Chondrocyte (in vitro differentiated cells): ENCODE measurements at places on chromosomes 4 and X.

- no peak for DNase-seq
These were observed 125.6 kb downstream of the PTTG2 start for GRCh38 chr4:38085751-38086150.

GRCh38 chrX:116694046-116694445, 231.3 kb upstream of the CT83 start:
- peak; percentile 44 for DNase-seq

DNA sequence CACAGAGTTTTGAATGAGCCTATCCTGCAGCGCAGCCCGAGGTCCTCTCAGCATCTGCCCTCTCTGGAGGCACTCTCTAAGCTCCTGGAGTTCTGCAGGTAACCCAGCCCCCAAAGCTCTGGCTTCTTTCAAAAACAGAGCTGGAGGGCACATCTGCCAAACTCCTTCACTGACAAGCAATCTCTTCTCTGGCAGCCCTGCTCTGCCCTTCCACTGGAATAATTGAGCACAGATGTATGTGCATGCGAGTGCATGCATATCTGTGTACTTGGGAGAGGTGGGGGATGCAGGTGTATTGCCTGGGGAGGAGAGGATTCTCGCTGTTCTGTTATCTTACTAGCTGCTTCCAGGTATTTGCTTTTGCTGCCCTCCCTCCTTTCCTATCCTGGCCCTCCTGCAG, 22.2 kb upstream of the PLP1 start:
- no peak for DNase-seq

DNA sequence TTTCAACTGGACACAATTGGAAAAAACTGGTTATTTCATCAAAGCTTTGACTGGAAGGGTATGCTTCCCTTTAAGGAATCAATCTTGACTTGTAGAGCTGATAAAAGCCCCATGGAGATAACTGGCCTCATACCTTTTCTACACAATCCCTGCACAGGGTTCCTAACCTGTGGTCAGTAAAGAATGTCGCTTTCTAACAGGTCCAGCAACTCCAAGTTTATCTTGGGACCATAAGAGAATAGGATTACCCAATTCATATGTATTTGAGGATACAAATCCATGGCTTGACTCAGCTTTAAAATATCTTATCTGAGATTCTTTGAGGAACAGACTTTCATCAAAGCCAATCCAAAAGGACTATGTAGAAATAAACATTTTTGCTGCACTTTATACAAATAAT, 1399.8 kb upstream of the PABPC4L start:
- no peak for DNase-seq

DNA sequence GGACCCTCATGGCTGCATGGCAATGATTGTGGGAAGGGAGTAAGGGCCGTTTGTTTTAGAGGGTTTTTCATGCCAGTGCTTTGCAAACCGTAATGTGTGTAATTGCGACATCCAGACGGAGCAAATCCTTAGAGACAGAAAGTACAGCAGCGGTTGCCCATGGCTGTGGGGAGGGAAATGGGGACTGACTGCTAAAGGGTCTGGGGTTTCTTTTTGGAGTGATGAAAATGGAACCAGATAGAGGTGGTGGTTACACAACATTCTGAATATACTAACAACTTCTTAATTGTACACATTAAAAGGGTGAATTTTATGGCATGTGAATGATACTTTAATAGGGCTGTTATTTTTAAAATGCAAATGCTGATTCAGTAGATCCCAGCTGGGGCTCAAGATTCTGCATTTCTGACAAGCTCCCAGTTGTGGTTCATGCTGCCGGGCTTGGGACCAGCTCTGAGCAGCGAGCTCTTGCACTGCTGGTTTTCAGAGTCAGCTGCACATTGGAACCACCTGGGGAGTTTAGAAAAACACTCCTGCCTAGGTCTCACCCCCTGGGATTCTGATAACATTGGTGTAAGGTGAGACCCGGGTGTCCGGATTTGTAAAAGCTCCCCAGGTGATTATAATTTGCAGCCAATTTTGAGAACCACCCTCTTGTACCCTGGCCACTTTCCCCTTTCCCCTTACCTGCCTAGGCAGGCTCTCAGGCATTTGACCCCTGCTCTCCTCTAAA, 47.7 kb downstream of the PRPS1 start:
- no peak for DNase-seq

DNA sequence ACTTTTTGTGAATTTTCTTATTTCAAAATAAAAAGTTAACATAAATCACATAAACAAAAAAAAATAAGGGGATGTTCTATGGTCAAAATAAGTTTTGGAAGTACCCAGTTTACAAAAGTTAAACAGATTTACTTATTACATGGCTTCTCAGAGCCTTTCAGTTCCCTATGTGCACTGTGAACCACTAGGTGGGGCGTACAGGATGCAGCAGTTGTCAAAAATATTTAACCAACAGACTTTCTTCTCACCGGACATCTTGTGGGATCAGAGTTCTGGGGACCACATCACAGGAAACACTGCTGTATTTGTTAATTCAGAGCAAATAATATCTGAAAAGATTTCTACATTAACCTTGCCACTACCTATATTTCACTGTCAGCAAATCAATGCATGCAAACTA, 74.1 kb downstream of the SMARCA1 start:
- DNase-seq = no peak

DNA sequence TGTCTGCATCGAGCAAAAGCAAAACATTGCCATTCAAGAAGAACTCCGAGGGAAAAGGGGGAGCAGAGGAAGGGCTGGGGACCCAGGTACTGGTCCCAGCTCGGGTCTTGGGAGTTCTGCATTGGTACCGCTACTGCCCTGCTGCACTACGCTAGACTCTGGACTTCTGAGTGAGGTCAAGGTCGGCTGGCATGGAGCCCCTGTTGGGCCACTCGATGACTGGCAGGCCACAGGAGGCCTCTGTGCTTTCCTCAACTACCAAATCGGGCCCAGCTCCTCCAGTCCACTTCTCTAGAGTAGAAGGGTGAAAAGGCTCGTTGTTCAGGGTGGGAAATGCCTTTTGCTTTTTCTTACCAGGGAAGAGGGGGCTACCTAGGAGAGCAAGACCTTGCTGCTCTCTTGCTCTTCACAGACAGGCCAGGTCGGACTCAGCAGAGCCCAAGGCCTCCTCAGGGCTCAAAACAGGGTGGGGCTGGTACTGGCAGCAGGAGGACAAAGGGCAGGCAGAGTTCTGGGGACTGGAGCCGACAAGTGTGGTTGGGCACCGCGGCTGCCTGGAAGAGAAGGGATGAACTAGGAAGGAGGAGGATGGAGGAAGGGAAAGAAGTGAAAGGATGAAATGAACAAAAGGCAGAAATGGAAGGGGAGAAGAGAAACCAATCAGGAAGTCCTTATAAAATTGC, 8.9 kb upstream of the IRAK1 start:
- DNase-seq = no peak

DNA sequence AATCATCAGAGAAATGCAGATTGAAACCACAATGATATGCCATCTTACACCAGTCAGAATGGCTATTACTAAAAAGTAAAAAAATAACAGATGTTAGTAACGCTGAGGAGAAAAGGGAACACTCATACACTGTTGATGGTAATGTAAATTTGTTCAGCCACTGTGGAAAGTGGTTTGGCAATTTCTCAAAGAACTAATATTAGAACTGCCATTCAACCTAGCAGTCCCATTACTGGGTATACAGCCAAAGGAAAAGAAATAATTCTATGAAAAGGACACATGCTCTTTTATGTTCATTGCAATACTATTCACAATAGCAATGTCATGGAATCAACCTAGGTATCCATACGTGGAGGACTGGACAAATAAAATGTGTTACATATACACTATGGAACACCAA, 566.3 kb downstream of the STPG2 start:
- no peak for DNase-seq

- no peak for DNase-seq
These were observed 17.4 kb upstream of the TMEM184C start for GRCh38 chr4:147599769-147600168.

- DNase-seq = no peak
These were observed 545.0 kb downstream of the GBA3 start for GRCh38 chr4:23237771-23238170.

DNA sequence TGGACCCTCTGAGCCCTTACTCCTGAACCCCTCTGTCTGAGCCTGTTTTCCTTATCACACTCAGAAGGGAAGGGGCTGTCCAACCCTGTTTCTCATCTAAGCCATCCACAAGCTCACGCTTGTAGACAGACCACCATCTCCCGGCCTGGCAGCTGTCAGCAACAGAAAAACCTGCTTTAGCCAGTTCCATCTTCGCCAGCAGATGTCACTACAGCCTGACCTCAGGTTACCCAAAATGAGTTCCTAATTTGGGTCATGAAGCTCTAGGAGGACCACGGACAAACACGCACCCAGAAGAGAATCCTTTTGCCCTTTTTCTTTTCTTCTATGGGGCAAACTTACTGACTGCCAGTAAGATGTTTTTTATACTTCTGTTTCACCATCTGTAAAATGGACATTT, 445.4 kb downstream of the BCOR start:
- DNase-seq = no peak

DNA sequence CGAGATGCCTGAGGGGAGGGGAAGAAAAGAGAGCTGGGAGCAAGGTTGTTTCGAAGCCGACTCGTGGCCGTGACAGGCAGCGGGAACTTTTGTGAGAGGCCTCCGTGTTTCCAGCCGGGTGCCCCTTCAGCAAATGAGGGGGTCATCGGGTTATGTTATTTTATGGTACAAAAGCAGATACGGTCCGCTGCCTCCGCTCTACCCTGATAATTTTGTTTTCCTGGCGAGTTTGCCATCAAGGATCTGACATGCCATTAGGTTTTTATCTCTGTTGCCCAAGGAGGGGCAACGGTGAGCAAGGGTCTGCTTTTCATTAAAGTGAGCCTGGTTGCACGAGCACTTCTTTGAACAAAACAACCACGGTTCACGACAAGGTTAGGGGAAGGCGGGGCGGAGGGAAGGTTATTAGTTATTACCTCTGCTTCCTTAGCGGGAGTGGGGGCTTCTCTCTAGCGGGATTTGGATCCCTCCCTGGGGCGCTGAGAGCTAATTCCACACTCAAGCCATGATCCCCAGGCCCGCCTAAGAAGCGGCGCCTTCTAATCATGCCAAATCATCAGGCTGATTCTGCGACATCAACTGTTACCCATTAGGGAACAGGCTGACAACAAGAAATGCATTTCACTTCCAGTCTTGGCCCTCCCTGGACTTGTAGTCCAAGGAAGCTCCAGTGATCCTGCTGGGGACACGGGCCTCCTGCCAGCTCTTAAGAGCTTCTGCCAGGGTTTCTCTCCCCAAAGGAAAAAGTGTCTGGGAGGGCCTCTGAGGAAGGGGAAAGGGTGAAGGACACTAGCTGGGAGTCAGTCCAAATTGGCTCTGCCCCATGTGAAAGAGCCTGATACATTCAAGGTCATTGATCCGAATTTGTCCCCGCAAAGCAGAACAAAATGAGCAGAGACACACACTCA, 617.7 kb downstream of the MID1IP1 start:
- DNase-seq = no peak

DNA sequence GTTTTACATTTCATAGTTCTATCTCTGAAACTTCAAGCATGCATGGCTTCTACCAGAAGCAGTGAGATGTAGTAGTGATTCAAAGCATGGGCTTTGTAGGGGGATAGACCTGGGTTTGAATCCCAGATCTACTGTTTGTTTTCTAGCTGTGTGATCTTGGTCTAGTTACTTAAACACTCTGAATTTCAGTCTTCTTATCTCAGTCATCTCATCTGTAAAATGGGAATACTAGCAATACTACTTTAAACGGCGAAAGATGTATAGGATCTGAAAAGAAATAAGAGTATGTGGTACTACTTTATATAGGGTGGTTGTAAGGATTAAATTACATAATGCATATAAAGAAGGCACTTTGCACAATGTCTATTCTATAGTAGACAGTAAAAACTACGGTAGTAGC, 20.0 kb upstream of the RNF128 start:
- DNase-seq = no peak

DNA sequence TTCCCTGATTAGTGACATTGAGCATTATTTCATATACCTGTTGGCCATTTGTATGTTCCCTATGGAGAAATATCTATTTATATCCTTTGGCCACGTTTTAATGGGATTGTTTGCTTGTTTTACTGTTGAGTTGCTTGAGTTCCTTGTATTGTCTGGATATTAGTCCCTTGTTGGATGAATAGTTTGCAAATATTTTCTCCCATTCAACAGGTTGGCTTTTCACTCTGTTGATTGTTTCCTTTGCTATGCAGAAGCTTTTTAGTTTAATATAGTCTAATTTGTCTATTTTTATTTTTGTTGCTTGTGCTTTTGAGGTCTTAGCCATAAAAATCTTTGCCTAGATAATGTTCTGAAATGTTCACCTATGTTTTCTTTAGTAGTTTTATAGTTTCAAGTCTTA, 60.2 kb upstream of the HUWE1 start:
- DNase-seq = no peak

- no peak for DNase-seq
These were observed at the start of gene RAB33B for GRCh38 chr4:139454111-139455045. Gene RAB33B (plus strand): TSS chr4:139454121. CDS start chr4:139454196, 75 bp downstream.

DNA sequence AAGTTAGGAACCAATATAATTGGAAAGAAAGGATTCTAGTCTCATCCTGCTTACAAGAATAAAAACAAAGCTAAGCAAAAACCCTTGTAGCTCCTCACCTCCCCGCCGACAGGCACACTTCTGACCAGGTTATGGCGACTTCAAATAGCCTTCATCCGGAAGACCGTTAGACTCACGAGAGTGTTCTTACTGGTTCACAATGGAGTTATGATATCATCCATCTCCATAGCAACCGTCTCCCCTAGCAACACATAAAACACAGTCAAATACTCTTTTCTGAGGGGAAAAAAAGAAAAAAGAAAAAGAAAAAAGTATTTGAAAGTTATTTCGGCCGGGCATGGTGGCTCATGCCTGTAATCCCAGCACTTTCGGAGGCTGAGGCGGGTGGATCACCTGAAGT, at the start of gene IL13RA2:
Gene IL13RA2 (minus strand): TSS at position 162 of the 400 bp plus-strand sequence. CDS start 347 bp downstream, outside the sequence.
- no peak for DNase-seq

GRCh38 chr4:166493924-166494345, 620.9 kb downstream of the TLL1 start:
- DNase-seq = no peak

DNA sequence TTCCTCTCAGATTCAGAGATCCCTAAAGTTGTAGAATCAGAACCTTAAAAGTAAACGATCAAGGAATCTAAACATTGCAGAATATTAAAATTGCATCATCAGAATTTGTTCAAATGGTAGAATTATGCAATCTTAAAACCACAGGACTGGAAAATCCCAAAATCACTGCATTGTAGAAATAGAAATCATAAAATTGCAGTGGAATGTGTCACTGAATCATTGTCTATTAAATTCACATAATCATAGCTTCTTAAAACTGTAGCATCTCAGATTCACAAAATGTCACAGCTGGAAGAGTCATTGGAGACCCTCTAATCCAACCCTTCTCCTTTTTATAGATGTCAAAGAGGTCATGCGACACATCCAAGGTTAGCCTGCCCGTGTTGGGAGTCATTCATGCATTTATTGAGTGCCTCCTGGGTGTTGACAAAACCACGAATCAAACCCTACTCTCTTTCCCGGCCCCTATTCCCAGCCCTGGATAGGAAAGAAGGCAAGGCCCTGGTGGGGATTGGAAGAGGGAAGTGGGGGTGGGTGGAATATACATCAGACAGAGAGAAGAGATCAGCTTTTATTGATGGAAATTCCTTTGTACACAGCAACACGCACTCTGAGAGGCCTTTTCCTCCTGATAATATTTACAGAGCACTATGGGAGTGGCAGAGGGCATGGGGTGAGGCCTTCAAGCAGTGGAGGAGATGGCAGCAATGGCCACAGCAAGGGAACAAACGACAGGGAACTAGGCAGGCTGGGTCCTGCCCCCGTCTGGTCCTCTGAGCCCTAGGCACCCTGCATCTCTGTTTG, 15.4 kb downstream of the IQSEC2 start:
- DNase-seq = no peak

GRCh38 chr4:163243297-163243981, 76.7 kb upstream of the NAF1 start:
- no peak for DNase-seq

GRCh38 chr4:120055162-120055561, 11.5 kb downstream of the MAD2L1 start:
- no peak for DNase-seq
